ENCODE measurements at places on chromosomes 7 and 10.

DNA sequence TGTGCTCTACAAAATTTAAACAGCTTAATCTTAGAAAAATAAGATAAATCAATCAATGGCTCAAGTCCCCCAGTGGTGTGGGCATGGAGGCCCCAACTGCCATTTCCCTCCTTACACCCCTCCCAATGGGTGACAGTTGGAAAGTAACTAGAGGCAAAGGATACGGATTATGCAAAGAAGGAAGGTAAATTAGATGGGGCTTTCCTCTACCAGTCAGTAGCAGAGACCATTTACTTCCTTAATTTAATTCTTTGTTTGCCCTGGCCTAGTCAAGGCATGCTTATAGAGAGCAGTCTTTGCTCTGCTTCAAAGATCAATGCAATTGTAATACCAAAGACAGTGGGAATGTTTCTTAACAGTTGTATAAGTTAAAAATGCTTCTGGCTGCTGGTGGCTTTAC lies 63.3 kb upstream of the PAPSS2 start:
- no peak for DNase-seq

- no peak for DNase-seq
Observed at GRCh38 chr7:103988468-103989199, 824 bp downstream of the RELN start.

DNA sequence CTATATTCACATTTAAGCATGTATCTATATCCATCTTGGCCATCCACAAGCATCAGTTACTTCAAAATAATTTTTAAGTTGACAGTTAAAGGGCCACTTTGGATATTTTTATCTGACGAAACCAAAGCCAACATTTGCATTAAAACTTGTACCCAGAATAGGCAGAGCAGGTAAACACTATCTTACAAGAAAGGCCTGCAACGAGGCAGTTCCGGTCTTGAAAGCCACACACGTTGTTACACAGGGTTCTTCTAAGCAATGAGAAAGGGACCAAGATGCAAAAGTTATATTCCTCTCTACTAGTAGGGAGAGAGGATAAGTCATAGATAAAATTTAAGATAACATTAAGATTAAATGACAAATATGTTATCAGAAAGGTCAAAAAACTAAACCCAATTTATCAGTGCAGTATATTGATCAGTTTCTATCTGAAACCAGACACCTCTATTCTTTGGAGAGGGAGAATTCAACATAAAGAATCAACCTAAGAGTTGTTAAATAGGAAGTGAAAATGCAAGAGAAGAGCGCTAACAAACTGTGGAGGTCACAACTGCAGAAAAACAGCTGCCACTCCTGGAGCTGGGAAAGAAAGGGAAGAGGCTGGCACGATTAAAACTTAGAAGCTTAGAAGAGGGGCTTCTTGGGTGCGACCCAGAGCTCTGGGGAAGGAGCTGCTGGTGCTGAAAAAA lies 701.3 kb downstream of the TNS3 start:
- no peak for DNase-seq

- no peak for DNase-seq
Observed at GRCh38 chr10:110549211-110549610, 18.3 kb upstream of the SMC3 start.
